ENCODE measurements at places on chromosomes 12 and 14.
A peak's percentile ranks its signal among the peaks of the same experiment; 100 is the strongest.

DNA sequence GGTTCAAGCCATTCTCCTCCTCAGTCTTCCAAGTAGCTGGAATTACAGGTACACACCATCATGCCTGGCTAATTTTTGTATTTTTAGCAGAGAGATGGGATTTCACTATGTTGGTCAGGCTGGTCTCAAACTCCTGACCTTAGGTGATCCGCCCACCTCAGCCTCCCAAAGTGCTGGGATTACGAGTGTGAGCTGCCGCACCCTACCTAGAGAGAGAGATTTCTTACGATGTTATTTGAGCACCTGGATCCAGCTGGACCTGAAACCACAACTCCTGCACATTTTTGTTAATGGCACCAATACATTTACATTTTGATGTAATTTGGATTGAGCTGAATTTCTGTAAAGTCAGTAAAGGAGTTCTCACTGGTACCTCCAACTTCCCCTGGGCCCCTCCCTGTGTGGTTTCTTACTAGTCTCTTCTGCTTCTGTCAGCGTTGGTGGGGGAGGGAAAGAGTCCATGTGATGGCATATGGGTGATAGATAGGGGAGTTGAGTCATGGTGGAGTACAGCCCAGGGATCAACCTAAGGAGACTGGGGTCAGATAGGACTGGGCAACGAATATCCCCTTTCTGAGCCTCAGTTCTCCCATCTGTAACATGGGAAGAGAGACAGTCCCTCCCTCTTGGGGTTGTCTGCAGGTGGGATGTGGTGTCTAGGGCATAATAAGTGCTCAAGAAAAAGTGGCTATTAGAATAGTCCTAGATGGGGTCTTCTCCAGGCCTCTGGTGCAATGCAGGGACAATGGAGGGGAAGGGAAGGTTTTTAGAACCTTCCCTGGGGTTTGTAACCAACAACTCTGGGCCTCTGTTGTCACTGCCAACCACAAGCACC, 83.3 kb upstream of the MED13L start:
- no peak for DNase-seq

DNA sequence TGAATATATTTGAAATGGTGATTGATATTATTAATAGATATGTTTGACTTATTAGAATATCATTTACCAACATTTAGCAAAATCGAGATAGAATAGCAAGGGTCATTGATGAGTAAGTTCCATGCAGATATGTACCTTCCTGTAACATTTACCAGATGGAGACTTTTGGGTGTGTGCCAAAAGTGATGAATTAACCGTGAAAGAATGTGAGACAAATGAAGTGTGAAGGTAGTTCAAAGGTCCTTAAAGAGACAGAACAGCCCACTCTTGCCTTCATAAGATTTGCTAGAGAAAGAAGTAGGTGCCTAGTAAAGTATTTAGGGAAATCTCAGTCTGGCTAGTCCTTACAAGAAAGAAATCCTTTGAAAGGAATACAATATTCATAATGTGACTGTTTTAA, 45.5 kb downstream of the FGD4 start:
- peak; percentile 80 for DNase-seq

- DNase-seq, result no peak
Measured at GRCh38 chr12:45913631-45914030, 76.7 kb downstream of the SCAF11 start.

- no peak for DNase-seq
Measured at GRCh38 chr14:99732436-99733210, 48.5 kb downstream of the CYP46A1 start.

GRCh38 chr12:82329508-82329907, 28.7 kb downstream of the CCDC59 start:
- DNase-seq, result no peak

GRCh38 chr12:119014368-119014767, 33.0 kb downstream of the SRRM4 start:
- DNase-seq, result no peak

- DNase-seq, result no peak
Measured at GRCh38 chr14:69610020-69610873, 1.1 kb upstream of the SUSD6 start.

DNA sequence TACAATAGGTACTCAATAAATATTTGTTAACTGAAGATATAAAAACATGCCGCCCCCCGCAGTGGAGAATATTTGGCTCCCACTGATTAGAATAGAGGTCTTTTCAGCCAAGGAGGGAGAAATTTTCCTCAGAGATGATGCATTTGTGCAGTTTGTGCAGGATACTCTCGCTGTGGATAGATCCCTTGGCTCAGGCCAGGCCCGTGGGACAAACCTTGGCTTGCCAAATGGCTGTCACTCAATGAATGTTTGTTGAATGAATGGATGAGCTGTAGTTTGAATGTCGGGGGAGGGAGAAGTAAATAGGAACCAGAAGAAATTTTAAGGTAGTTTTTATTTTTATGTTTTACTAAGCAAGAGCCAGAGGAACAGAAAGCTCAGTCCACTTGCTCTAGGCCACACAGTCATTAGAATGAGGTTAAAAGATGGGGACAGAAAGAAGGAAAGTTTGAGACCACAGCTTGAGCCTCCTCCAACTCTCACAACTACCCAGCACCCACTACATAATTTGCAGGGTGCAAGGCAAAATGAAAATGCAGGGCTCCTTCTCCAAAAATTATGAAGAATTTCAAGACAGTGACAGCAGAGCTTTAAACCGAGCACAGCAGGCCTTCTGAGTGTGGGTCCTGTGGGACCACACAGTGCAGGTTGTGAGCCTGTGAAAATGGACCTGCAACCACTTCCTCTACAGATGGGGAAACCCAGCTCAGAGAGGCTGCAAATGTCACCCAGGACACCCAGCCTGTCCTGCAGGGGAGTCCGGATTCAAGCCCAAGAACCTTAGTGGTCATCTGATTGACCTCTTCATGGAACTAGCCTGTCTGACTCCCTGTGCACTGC, 51.4 kb downstream of the WSCD2 start:
- DNase-seq, result no peak

GRCh38 chr14:40574780-40575179, 1031.9 kb upstream of the LRFN5 start:
- no peak for DNase-seq

- no peak for DNase-seq
Measured at GRCh38 chr12:55842681-55843429, at the start of gene MMP19. Gene MMP19 (minus strand): TSS chr12:55842936. CDS start chr12:55842830, 106 bp downstream.

DNA sequence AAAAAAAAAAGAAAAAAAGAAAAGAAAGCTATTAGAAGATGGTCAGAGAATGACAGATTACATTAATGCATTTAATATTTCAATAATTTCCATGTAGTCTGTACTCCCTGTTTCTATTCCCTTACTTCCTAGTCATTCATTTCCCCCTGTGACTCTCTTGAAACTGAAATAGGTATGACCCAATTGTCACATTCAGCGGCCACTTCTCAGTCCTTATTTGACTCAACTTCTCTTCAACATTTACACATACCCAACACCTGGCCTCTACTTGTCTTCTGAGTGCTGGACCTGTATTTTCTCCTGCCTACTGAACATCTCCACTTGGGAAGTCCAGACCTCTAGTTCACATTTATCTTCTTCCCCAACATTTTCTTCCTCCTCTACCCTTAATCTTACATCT, 7.2 kb downstream of the EEA1 start:
- DNase-seq, result no peak

DNA sequence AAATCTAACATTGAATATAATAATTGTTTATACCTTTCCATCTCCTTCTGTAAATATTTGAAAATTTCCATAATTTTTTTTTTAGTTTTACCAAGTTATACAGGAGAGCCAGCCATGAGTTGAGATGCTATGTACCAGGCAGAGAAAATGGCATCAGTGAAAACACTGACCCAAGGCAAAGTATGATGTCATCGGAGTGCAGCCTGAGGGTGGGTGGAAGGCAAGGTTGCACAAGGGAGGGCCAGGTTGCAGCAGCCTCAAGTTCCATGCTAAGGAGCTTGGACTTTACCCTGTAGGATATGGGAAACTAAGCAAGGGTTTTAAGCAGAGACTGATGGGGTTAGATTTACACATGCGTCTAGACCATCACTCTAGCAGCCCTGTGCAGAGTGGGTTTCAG, 441.1 kb downstream of the BCAT1 start:
- DNase-seq, result no peak

- DNase-seq, result no peak
Measured at GRCh38 chr12:30914986-30915591, 11.5 kb upstream of the TSPAN11 start.

GRCh38 chr12:100699209-100699608, 95.4 kb upstream of the ANO4 start:
- DNase-seq, result no peak

GRCh38 chr14:34135492-34135891, 184.6 kb upstream of the EGLN3 start:
- peak; percentile 22 for DNase-seq

DNA sequence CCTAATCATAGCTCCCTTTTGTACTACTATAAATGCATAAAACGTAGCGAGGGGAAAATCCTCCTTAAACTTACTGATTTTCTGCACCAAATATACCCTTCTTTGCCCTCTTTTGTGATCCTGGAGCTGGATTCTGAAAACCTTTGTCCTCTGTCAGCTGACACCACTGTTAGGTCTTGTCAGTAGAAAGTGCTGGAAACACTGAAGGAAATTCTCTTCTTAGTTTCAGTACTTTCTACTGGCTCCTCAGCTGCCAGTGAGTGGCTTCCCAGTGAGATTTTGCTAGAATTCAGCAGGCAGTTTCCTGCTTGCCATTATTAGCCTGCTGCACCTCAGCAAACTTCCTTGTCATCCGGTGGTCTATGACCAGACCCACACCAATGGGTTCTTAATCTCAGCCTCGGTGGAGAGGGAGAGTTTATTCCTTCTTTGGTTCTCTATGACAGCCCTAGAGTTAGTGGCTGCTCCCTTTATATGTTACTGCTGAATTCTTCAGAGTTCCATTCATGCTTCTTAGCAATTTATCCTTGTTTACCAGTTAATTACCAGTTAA, 476.2 kb downstream of the FSCB start:
- DNase-seq, result no peak

GRCh38 chr12:84862186-84862585, 50.4 kb downstream of the SLC6A15 start:
- no peak for DNase-seq

DNA sequence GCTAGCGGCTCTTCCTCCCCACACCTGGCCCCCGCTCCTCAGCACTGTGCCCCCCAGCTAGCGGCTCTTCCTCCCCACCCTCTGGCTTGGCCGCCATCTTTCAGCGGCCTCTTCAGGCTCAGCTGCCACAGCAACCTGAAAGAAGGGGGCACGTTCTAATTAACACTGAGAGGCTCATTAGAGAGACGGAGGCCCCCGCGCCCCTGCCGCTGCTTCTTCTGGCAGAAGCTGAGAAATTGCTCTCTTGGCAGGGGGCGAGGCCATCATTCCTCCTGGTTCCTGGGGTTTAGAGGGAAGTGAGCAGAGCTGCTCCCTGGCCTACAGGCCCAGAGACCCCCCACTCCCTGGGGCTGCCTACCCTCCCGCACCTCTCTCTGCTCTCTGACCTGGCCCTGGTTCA, 64.4 kb downstream of the IQSEC3 start:
- no peak for DNase-seq

DNA sequence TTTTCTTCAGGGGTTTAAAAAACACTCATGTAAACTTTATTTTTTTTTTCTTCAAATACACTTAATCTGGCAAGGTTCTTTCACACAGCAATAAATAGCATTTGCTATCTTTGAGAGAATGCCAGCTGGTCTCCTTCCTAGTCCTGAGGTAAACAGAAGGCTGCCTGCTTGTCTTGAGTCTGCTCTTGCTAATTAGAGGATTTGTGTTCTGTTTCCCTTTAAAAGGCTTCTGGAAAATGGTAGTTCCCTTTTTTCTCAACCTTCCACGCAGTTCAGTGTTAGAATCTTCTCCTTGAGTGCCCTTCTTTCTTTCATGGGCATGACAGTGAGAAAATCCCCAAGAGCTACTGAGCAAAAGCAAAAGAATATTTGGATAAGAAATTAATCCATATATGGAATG, 92.3 kb upstream of the DCN start:
- DNase-seq, result peak; percentile 28

DNA sequence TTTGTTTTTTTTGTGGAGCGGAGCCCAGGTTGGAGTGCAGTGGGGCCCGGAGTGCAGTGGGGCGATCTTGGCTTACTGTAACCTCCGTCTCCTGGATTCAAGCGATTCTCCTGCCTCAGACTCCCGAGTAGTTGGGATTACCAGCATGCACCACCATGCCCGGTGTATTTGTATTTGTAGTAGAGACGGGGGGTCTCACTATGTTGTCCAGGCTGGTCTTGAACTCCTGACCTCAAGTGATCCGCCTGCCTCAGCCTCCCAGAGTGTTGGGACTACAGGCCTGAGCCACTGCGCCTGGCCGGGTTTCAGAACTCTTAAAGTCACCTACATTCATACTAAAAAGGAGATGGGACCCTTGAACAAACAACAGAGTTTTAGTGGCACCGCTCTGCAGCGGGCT, 52.7 kb downstream of the KRT80 start:
- DNase-seq, result no peak

DNA sequence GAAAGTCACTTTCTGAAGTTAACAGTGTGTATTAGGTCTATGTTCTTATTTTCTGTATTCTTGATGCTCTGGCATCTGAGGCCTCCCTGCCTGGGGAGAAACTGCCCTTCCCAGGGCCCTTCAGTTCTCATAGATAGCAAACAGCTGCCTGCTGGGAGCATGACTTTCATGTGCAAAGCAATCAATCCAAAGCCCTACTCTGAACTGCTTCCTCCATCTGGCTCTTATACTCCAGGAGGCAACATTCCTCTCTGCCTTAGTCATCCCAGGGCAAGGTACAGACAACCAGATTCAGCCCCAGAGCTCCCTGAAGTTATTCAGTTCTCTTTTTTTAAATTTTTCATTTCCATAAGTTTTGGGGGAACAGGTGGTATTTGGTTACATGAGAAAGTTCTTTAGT, 41.7 kb upstream of the RIN3 start:
- DNase-seq, result peak; percentile 77

- DNase-seq, result no peak
Measured at GRCh38 chr12:100031836-100032235, 47.1 kb upstream of the ANKS1B start.

GRCh38 chr12:38269897-38270296, 46.7 kb upstream of the ALG10B start:
- DNase-seq, result no peak

GRCh38 chr14:23865502-23865901, 88.1 kb upstream of the DHRS4 start:
- DNase-seq, result no peak

DNA sequence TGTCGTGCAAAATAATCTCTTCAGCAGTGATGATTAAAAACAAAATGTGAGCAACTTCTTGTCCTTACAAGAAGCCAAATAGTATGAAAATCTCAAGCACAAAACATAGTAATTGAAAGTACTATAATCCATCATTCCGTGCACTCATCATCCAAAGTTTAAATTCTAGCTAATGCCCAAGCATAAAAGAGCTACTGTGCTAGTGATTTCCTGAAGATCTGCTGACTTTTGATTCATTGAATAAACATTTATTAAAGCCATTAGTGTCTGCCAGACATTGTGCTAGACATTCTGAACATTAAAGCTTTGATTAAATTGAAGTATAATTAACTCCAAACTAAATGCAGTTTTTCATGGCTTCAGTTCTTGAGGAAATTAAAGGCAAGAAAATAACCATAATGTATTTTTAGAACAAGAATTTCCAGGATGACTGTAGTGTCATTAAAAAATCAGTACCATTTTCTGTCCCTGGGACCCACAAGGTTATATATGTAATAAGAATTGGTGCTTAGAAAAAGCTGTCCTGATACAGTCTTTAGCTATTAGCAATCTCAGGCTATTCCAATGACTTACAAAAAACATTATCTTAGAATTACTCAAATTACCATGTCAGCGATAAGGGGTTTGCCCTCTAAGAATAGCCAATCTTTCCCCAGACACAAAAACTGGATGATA, 71.7 kb downstream of the CMAS start:
- no peak for DNase-seq

- DNase-seq, result no peak
Measured at GRCh38 chr14:99389174-99389826, 91.4 kb downstream of the SETD3 start.

Data from mucosa of gallbladder (tissue), 1 donor.